Liver (tissue), 10 donors: ENCODE measurements at places on chromosomes 5 and 9. TPM values are rescaled to one million over a fixed set of nuclear protein-coding genes. Genes with fewer than 3 reads are reported as not detected.

FIBCD1 gene
- not detected for total RNA-seq

PTGES gene
- 0.47 TPM for total RNA-seq

SOX30 gene
- under 0.01 TPM for total RNA-seq

FOXD4L3 gene
- total RNA-seq, result 0.08 TPM

SLC1A3 gene
- 8.8 TPM for total RNA-seq

TLX3 gene
- total RNA-seq, result not detected

CMYA5 gene
- total RNA-seq, result 2.6 TPM

TRIM7 gene
- 0.50 TPM for total RNA-seq

TSSK1B gene
- not detected for total RNA-seq

IFNA2 gene
- not detected for total RNA-seq

ADGRD2 gene
- total RNA-seq, result not detected

STARD4 gene
- total RNA-seq, result 53.2 TPM

PCDHGA10 gene
- 2.0 TPM for total RNA-seq

HSDL2 gene
- 26.1 TPM for total RNA-seq

CCDC192 gene
- total RNA-seq, result not detected

DNA sequence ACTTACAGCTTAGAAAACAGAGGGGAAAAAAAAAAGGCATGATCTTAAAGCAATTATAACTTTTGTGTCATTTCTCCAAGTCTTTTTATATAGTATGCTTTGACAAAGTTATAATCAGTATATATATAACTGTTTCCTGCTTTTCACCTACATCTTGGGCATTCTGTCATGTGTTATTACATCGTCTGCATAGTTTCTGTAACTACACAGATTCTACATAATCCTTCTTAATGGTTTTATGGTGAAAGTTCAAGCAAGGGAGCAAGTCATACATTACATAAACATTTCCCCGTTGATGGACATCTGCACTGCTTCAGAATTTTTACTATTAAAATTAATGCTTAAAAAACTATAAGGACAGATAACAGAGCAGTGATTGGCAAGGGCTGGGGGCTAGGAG is 12.1 kb downstream of the FEM1C start:
- DNase-seq, result no peak

GRCh38 chr5:139925650-139926640 is 117.2 kb downstream of the NRG2 start:
- DNase-seq, result no peak

- DNase-seq, result no peak
Measured at GRCh38 chr5:136023958-136024541, 4.7 kb upstream of the TGFBI start.

GRCh38 chr5:172213126-172213525 is 19.2 kb downstream of the EFCAB9 start:
- no peak for DNase-seq

- no peak for DNase-seq
Measured at GRCh38 chr5:14041528-14042192, 97.2 kb upstream of the DNAH5 start.

DNA sequence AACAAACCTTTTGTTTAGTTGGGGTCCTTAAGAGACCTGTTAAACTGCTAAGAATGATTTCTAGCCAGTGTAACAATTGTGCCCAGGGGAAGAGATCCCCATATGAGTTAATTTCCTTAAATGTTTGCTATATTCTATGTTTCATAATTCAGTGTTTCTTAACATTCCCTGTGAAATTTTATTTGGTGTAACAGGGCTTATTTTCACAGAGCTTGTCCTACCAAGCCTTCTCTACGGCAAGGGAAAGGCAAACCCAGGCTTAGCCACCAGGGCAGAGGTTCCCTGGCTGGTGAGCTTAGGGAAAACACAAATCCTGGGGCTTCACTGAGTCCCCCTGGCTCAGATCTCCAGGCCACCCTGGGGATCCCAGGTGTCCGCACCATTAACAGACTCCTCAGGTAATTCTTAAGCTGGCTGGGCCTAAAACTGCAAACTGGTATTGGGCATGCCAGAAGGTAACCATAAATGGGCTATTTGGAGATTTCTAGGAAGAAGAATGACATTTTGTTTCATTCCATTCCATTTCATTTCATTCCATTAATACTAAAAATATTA is 17.0 kb upstream of the LCP2 start:
- no peak for DNase-seq

GRCh38 chr5:27062451-27062850 is 24.1 kb upstream of the CDH9 start:
- no peak for DNase-seq

- DNase-seq, result no peak
Measured at GRCh38 chr5:173410459-173411233, 82.4 kb upstream of the STC2 start.

DNA sequence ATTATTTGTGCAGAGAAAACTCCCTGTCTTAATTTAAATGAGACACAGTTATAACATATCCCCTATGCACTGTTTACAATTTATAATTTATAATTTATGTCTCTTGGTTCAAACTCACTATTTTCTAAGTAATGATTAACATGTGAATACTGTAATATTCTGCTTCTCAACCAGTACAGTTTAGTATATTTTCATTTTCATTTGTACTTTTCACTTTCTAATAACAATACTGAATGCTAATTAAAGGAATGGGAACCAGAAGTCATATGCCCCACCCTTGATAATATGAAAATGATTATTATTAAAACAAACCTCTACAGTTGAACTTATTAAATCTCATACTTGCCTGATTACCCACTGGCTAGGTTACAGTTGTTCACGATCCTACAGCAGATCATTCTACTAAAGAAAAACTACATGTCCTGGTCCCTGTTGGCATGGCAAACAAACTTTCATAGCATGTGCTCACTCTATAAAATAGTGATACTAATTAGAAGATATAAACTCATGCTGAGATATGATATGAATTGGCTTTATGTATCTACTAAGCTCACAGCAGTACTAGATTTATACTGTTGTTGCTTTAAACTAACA is 66.4 kb downstream of the POU5F2 start:
- DNase-seq, result no peak

- DNase-seq, result no peak
Measured at GRCh38 chr5:143168171-143168741, 235.2 kb downstream of the NR3C1 start.

DNA sequence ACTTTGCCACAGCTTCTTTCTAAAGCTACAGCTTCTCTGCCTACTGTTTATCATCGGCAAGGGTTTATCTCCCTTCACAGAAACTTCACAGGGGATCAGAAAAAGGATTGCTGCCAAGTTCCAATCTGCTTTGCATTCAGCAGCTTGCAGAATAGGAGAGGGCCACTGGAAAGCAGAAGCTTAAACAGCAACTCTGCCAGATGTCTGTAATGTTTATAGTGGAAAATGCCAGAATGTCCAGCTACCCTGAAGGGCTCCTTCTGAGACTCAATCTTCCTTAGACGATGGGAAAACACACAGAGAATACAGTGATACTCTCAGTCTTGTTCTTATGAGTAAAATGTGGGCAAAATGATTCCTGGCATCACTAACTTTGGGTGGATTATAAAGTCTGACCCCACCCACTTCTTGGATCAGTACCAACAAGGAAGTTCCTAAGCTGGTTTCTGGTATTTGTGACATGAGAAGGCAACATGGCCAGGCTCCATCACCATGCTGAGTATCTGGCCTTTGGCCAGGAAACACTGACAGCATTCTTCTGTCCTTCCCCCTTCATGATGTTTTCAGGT is 19.0 kb downstream of the STOM start:
- DNase-seq, result peak; percentile 69

DNA sequence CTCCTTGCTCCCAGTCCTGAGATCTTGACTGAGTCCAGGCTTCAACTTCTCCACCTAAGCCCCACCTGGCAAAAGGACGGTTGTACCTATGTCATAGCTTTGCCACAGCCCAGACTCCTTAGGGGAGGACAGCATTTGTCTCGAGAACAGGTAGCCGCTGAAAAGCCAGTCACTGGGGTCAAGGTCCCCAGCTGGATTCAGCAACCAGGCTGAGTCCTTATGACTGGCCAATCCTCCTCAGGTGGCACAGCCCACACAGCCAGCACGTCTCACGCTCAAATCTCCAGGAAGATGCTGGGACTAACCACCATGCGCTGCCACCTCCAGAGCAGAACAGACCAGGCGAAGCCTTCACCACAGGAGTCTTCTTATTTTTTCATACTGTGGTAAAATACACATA is 27.9 kb upstream of the SMU1 start:
- DNase-seq, result no peak

DNA sequence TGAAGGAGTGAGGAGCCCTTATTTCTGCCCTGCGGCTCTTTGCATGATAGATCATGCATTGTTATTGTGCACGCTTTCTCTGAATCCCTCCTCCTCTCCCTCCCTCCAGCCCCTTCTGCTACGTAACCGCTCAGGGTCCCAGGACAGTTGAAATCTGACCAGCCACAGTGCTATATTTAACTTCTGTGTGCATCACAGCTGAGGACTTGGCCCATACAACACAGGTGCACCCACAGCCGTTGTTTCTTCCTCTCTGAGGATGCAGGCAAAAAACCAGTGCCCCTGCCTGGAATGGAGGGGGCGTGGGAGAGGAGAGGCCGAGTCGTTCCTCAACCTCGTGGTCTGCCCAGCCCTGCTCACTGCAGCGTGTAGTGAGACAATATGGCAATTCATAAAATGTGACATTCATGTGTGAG is 335.6 kb upstream of the CLINT1 start:
- DNase-seq, result no peak

DNA sequence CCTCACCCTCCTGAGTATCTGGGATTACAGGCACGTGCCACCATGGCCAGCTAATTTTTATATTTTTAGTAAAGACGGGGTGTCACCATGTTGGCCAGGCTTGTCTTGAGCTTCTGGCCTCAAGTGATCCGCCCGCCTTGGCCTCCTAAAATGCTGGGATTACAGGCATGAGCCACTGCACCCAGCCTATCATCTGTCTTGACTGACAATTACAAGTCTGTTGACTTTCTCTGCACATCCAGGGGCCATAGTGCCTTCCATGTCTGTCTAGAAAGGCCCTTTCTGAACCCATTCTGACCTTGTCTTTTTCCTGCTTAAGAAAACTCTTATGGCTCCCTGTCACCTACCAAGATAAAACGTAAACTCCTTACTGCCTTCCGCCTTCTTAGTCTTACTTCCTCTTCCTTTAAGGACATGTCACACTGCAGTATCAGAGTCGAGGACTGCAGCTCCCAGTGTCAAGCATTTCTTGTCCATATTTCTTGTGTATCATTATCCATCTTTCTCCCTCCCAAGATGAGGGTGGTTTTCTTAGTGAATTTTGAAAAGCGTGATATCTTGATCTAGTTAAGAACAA is 49.9 kb upstream of the SHB start:
- no peak for DNase-seq

DNA sequence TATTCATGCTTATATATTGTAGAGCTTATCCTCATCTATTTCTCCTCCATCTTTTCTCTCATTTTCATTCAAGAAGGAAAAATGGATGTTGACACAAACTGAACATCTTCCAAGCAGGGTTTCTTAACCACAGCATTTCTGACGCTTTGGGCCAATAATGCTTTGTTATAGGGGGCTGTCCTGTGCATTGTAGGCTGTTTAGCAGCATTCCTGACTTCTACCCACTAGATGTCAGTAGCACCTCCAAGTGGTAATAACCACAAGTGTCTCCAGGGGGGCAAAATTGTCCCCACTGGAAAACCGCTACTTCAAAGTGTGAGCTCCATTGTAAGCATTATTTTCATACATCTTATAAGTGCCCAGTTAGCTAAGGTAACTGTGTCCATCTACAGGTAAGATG is 2.6 kb upstream of the TXNDC8 start:
- no peak for DNase-seq

GRCh38 chr5:159782197-159782994 is 133.9 kb upstream of the ADRA1B start:
- DNase-seq, result no peak

- no peak for DNase-seq
Measured at GRCh38 chr9:124279531-124280175, 21.9 kb downstream of the NEK6 start.

GRCh38 chr9:79812507-79813257 is 240.9 kb downstream of the TLE4 start:
- no peak for DNase-seq

DNA sequence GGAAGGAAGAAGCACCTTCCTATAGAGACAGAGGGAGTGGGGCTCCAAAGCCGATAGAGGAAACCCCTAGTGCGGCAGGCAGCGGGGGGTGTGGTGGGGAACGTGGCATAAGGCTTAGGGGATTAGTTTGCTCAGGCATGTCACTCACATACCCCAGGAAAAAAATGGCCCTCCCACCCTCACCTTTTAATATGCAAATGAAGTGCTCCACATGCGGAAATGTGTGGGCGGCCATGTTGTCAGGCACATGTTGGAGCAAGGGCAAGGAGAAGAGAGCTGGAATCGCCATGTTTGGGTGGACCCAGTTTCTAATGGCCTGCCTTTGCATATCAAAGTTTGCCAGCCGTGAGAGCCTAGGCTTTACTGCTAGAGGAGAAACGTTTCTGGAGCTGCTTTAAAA is 758.8 kb downstream of the NR2F1-AS1 start:
- no peak for DNase-seq

DNA sequence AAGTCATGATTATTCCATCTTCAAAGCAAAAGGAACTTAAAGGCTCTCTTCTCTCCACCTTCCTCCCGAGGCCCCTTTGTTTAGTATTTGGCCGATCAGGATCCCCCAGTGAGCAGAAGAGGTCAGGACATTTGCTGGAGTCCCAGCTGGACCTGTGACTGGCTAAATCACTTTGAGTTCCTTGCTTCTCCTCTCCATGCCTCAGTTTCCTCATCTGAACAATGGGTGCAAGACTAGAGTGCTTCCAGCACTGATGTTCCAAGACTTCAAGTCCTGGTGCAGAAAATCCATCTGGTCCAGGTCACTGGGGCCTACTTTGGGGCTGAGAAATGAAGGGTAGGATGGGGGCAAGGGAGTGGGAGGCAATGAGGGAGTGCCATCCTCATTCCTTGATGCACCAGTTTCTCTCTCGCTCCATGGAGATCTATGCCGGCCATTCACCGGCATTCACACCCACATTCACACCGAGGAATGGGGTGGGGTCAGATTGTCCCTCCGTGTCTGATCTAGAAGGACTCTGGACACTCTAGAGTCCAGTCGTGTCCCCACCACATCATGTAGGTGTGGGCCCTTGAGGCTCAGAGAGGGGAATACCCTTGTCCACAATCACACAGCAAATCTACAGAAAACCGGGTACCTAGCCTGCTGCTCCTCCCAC is 38.7 kb upstream of the IL17B start:
- DNase-seq, result no peak
